GM12878 (cell line): ENCODE measurements at places on chromosomes 7 and 10.

DNA sequence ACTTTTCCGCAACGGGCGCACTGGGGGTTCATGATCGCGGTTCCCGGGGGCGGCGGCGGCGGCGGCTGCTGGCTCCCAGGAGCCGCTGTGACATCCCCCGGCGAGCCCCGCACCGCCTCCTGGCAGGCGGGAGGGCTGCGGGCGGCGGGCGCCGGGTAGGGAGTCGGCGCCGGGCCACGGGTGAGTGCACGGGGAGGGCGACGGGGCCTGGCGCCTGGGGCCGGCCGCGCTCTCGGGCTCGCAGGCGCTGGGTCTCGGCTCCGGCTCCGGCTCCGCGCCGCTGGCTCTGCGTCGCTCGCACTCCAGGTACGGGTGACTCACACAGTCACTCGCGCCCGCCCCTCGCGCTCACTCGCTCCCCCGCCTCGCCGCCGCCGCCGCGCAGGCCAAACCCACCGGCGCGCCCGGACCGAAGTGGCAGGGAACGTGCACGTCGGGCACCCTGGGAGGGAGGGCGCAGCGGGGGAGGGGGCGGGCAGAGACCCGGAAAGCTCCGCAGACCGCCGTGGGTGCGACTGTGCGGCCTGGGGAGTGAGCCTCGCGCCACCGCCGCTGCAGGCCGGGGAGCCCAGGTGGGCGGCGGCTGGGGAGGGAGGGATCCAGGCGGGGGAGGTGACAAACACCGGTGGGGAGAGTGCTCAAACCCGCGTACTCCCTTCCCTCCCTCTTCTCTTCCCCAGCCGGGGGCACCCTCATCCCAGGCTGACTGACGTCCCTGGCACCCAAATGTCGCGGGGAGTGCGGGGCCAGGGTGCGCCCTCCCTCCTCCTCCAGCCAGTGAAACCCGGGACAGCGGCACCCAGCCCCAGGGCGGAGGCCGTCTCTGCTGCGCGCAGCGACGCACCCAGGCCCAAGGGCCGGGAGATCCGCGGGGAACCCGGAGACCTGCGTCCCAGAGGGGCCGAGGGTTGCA is 276.9 kb upstream of the NEBL start:
- no peak for DNase-seq

DNA sequence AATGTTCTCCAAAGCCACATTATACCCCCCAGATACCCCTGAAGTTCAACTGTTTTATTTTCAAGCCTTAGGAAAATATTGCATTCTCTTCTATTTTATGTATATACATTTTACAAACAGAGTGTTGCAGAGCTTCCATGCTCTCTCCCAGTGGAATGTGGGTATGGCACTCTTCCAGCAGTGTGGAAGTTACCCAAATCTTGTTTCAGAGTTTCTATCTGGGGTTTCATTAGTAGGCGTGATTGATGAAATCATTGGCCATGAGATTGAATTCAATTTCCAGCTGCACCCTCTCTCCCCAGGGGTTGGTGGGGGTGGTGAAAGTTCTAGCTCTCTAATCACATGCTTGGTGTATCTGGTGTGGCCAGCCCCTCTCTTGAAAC is 350.4 kb downstream of the RPS24 start:
- DNase-seq = no peak

- DNase-seq = no peak
Observed at GRCh38 chr10:103727546-103727963, 127.8 kb downstream of the SH3PXD2A start.

- DNase-seq = peak; percentile 91
Observed at GRCh38 chr10:110395350-110396283, 90.9 kb upstream of the SMNDC1 start.

GRCh38 chr10:48582970-48583369 is 21.9 kb downstream of the ARHGAP22 start:
- no peak for DNase-seq

- no peak for DNase-seq
Observed at GRCh38 chr10:103659674-103660363, 166.3 kb downstream of the NEURL1 start.

GRCh38 chr7:135210888-135211178 is 493 bp downstream of the WDR91 start:
- DNase-seq = no peak

- no peak for DNase-seq
Observed at GRCh38 chr7:154699417-154699816, 303.5 kb downstream of the PAXIP1 start.

- DNase-seq = no peak
Observed at GRCh38 chr10:128072046-128072445, 54.2 kb downstream of the MKI67 start.

- no peak for DNase-seq
Observed at GRCh38 chr10:78794736-78795455, 273.9 kb upstream of the ZMIZ1 start.

DNA sequence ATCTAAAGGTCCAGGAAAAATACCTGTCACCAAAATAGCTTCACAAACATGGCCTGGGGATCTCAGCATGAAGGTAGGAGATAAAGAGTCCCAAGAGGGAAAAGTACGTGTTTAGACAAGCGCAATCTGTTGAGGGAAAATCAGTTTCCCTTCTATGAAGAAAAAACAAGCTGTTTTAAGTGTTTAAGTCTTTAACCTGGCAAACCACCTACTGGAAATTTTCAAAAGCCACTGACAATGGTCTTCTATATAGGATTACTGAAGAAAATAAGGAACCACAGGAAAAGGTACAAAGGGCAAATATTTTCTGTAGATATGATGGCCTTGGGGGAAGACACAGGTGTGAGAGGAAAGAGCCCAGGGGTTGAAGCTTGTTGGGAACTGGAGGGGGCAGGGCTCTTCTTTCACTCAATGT is 21.2 kb downstream of the ALDH18A1 start:
- no peak for DNase-seq

GRCh38 chr7:81709836-81710235 is 60.0 kb downstream of the HGF start:
- DNase-seq = no peak

DNA sequence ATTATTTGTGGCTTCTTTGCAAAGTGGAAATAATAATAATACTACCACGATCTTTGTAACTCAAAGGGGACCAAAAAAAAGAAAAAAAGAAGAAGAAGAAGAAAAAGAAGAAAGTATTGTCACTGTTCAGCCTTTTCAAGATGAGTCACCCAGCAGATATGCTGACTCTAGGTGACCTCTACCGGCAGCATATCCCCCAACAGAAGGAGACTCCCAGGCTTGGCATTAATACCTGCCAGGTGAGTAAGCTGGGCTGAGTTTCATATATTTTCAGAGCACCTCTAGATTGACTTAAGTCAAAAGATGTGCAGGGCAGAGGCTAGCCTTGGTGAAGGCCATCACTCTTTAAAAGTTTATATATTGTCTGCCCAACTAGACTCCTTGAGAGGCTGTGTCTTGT is 30.4 kb upstream of the GPR26 start:
- no peak for DNase-seq

DNA sequence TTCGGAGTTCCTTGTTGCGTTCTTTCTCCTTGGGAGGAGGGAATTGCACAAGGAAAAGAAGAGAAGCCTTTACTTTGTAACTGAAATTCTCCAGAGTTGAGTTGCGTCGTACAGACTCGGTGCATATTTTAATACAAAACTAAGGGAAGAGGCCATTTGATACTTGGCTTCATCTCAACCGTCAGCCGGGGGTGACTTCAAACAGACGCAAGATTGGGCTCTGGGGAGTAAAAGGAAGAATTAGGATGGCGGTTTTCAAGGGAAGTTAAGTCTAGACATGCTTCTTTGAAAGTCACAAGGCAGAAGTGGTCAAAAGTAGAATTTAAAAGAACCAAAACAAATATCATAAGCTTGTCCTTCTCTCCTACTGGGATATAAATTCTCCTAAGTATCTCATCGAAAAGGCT is 1.6 kb downstream of the PRR15 start:
- no peak for DNase-seq

- DNase-seq = no peak
Observed at GRCh38 chr10:125795128-125795527, 19.5 kb upstream of the MMP21 start.

GRCh38 chr10:110802551-110803238 is 69.0 kb upstream of the PDCD4 start:
- peak; percentile 85 for DNase-seq

- no peak for DNase-seq
Observed at GRCh38 chr10:102402512-102402896, 7.0 kb downstream of the NFKB2 start.
